Tibial artery (tissue), 4 donors: ENCODE measurements at places on chromosomes 3 and 15.

DNA sequence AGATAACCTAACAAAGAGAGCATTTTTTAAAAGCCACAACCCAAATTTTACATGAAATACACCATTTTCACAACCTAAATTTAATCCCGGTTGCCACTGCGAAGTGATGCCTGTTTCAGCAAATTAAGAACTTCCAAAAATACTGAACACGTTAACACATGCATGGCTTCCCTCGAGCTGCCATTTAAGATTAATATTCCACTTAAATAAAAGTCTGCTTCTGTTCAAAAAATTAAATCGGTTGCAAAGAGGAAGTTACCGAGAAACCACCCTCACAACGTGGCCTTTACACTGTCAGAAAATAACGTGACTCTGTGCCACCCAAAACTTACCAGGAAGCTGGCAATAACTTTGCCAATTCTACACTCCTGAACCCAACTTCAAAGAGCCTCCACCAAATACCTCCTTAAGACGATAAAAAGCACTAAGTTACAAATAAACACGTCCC lies 1.2 kb downstream of the TBL1XR1 start:
- no peaks in the 10 kb centered on the region for H3K27me3 ChIP-seq
- peak overlapping the region; percentile 99 for H3K27ac ChIP-seq
- H3K4me1 ChIP-seq: peaks cover 36% of the 10 kb centered on the region

DNA sequence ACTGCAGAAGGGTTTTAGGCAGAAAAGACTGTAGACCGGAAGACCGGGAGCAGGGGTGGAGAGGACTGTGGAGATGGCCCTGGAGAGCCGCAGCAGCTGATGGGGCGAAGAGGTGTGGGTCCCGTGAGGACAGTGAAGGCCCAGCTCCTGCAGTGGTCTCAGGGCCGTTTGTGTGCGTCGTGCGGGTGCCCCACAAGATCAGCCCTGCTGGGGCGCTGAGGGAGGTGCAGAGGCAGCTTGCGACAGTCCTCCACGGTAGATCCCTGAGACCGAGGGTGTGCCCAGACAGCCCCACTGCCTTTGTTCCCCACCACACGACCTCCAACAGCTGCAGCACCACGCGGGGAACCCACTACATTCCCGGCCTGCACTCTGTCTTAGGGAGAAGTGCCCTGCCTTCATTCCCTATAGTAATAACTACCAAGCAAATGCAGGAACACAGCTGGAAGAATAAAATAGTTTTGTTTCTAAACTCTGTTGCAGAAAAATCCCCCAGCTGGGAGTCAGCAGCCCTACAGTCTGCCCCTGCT lies 19.0 kb upstream of the CRABP1 start:
- peaks cover 26% of the 10 kb centered on the region for H3K27me3 ChIP-seq
- no peak overlapping the region for H3K27ac ChIP-seq
- no peak overlapping the region for H3K4me3 ChIP-seq
- DNase-seq: no peak
- H3K36me3 ChIP-seq: no peaks in the 10 kb centered on the region

GRCh38 chr15:69359722-69360121 lies 54.4 kb upstream of the KIF23 start:
- no peak for DNase-seq
- no peaks in the 10 kb centered on the region for H3K27me3 ChIP-seq
- H3K4me1 ChIP-seq: no peaks in the 10 kb centered on the region
- H3K36me3 ChIP-seq: no peaks in the 10 kb centered on the region
- H3K27ac ChIP-seq: no peak overlapping the region
- H3K4me3 ChIP-seq: no peak overlapping the region

- peak overlapping the region; percentile 98 for H3K4me3 ChIP-seq
- H3K27me3 ChIP-seq: no peaks in the 10 kb centered on the region
- peaks cover 11% of the 10 kb centered on the region for H3K36me3 ChIP-seq
- H3K27ac ChIP-seq: peak overlapping the region; percentile 90
- H3K4me1 ChIP-seq: peaks cover 24% of the 10 kb centered on the region
These were observed 1.1 kb downstream of the ADPGK start for GRCh38 chr15:72782274-72783003.

DNA sequence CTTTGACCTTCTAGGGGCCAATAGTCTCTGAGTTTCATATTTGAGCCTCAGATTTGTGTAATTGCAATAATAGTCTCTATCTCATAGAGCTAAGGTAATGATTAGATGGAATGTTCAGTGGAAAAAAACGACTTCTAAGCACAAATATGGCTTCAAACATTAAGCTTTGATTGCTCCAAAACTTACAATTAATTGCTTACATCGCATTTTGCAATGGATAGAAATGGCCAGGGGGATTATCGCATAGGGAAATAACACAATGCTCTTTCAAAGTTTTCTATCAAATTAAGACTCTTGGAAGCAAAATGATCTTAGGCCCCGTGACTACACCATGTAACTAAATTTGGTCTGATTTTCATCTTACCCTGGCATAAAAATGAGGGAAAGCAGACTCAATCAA lies 888.6 kb downstream of the AGBL1 start:
- no peak overlapping the region for H3K4me3 ChIP-seq
- H3K27ac ChIP-seq: no peak overlapping the region
- no peaks in the 10 kb centered on the region for H3K4me1 ChIP-seq

DNA sequence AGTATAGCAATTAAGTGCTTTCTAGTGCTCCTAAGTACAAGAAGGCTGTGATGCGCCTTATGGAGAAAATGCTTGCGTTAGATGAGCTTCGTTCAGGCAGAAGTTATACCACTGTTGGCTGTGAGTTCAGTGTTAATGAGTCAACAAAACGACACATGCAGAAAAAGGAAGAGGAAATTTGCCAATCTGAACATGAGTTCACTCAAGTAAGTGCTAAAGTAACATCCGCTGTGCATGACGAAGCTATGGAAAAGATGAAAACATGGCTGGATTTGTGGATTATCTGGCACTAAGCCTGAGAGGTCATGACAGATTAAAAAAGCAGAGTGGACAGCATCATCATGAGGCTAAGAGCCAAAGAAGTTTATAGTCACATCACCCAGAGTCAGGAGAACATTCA lies 36.9 kb downstream of the SH3BP5 start:
- peaks cover 39% of the 10 kb centered on the region for H3K4me1 ChIP-seq
- peak; percentile 63 for DNase-seq
- no peak overlapping the region for H3K4me3 ChIP-seq
- H3K27me3 ChIP-seq: no peaks in the 10 kb centered on the region
- H3K27ac ChIP-seq: peak overlapping the region; percentile 82

GRCh38 chr3:4709341-4709740 lies 216.2 kb downstream of the ITPR1 start:
- no peak overlapping the region for H3K27ac ChIP-seq
- peaks cover 82% of the 10 kb centered on the region for H3K36me3 ChIP-seq
- H3K4me1 ChIP-seq: no peaks in the 10 kb centered on the region
- no peaks in the 10 kb centered on the region for H3K27me3 ChIP-seq

GRCh38 chr3:118729546-118729945 lies 305.1 kb downstream of the IGSF11 start:
- H3K27ac ChIP-seq: no peak overlapping the region
- DNase-seq: no peak
- H3K4me1 ChIP-seq: no peaks in the 10 kb centered on the region
- no peaks in the 10 kb centered on the region for H3K36me3 ChIP-seq
- no peaks in the 10 kb centered on the region for H3K27me3 ChIP-seq

GRCh38 chr3:148697306-148698189 lies at the start of gene AGTR1:
Gene AGTR1 (plus strand): TSS chr3:148697903. CDS start chr3:148741036, 43,133 bp downstream.
- H3K27me3 ChIP-seq: no peaks in the 10 kb centered on the region
- H3K27ac ChIP-seq: peak within 1 kb of the TSS; percentile 67
- peaks cover 4% of the 10 kb centered on the region for H3K4me1 ChIP-seq
- no peaks in the 10 kb centered on the region for H3K36me3 ChIP-seq
- H3K4me3 ChIP-seq: peak within 1 kb of the TSS; percentile 81

DNA sequence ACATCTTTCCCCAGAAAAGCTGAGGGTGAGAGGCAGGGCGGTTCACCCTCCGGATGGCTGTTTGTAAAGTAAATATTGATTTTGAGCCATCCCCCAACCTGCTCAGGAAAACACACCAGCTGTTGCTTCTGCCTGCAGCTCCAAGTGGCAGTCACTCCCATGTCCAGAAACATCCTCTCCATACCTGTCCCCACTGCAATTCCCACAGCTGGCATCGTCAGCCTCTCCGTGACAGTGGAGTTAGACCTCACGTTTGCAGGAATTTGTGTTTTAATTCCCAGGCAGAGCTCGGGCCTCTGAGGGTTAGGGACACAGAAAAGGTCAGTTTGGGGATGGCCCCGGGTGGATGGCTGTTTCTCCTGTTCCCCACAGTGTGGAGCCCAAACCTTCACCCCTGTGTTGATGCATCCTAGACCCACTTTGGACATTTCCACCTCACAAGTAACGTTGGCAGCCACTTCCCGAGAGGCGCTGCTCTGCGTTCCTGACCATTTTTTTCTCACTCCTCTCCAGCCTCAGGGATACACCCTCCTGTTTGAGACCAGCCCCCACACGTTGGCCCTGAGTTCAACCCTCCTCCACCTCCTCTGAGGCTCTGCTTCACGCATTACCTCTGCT lies 11.8 kb upstream of the FAM174B start:
- H3K4me3 ChIP-seq: no peak overlapping the region
- no peak for DNase-seq
- peak overlapping the region; percentile 52 for H3K27ac ChIP-seq
- H3K4me1 ChIP-seq: peaks cover 26% of the 10 kb centered on the region

GRCh38 chr3:138509586-138509985 lies 75.2 kb downstream of the ESYT3 start:
- H3K4me3 ChIP-seq: no peak overlapping the region
- H3K4me1 ChIP-seq: no peaks in the 10 kb centered on the region
- H3K27ac ChIP-seq: no peak overlapping the region
- H3K36me3 ChIP-seq: peaks cover 9% of the 10 kb centered on the region
- H3K27me3 ChIP-seq: no peaks in the 10 kb centered on the region
- DNase-seq: no peak

DNA sequence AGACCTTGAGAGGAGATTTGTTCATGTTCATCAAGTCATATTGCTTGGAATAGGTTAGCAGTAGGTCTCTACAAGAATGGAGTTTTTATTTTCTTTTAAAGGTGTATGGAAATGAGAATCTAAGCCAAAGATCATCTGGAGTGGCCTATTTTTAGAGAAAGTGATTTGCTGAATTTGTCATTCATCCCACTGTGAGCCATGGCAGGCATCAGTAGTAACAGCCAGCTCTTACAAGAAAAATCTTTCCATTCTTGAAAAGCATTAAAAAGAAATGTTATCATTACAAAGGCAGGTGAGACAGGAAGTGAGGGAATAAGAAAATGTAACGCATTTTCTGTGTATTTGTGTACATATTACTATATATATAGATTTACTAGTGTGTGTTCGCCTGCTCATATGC lies 29.6 kb downstream of the STAC start:
- no peak overlapping the region for H3K4me3 ChIP-seq
- no peaks in the 10 kb centered on the region for H3K4me1 ChIP-seq
- no peak overlapping the region for H3K27ac ChIP-seq
- H3K27me3 ChIP-seq: no peaks in the 10 kb centered on the region
- H3K36me3 ChIP-seq: no peaks in the 10 kb centered on the region

DNA sequence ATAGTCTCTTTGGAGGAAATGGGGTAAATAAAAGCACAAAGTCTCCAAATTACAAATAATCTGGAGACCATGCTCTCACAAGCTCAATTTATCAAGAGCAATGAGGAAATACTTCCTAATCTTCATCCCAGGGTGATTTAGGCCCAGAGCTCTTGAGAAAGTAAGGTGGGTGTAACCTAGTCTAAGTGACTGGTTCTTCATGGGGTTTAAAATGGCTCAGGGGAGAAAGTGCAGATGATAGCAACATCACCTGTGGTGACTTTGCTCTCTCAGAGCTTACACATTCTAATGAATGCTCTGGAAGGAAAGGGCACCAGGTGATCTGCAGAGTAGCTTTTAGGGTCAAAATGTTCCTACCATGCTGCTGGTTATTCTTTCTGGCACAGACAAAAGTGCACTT lies 118.4 kb upstream of the TP63 start:
- H3K27me3 ChIP-seq: no peaks in the 10 kb centered on the region
- H3K4me1 ChIP-seq: no peaks in the 10 kb centered on the region
- no peak overlapping the region for H3K4me3 ChIP-seq
- DNase-seq: no peak

- no peaks in the 10 kb centered on the region for H3K36me3 ChIP-seq
- no peaks in the 10 kb centered on the region for H3K4me1 ChIP-seq
- H3K4me3 ChIP-seq: no peak overlapping the region
- DNase-seq: no peak
- no peaks in the 10 kb centered on the region for H3K27me3 ChIP-seq
- H3K27ac ChIP-seq: no peak overlapping the region
These were observed 165.3 kb upstream of the CTNNB1 start for GRCh38 chr3:41033956-41034519.

- H3K4me1 ChIP-seq: no peaks in the 10 kb centered on the region
- no peaks in the 10 kb centered on the region for H3K27me3 ChIP-seq
- H3K4me3 ChIP-seq: no peak overlapping the region
- H3K27ac ChIP-seq: no peak overlapping the region
- no peak for DNase-seq
- H3K36me3 ChIP-seq: no peaks in the 10 kb centered on the region
These were observed 683.2 kb downstream of the AGBL1 start for GRCh38 chr15:86762874-86763273.

DNA sequence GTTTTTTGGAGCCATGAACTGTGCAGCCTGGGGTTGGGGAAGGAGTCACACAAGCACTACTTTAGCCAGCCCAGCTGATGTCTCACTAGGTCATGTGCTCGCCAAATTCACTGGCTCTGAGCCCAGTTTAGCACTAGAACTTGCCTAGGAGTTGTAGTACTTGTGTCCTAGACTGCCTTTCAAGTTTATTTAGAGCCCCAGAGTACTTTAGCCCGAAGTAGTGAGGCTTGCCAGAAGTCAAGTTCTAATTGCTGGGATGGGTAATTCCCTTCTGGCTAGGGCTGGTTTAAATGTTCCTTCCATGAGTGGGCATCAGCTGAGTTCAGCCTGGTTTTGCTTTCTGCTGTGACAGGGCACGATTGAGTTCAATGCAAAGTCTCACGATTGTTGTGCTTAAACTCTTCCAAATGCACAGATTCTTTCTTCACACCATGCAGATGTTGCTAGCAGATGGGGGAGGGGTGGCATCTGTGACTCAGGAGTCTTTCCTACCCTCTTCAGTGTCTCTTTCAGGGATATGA lies 228.2 kb upstream of the ZPLD1 start:
- peaks cover 22% of the 10 kb centered on the region for H3K4me1 ChIP-seq
- H3K27me3 ChIP-seq: no peaks in the 10 kb centered on the region
- peak overlapping the region; percentile 15 for H3K4me3 ChIP-seq
- peak; percentile 94 for DNase-seq
- H3K27ac ChIP-seq: peak overlapping the region; percentile 78
- H3K36me3 ChIP-seq: no peaks in the 10 kb centered on the region

GRCh38 chr15:66128116-66128680 lies 125.4 kb downstream of the MEGF11 start:
- no peaks in the 10 kb centered on the region for H3K4me1 ChIP-seq
- no peak for DNase-seq
- H3K4me3 ChIP-seq: no peak overlapping the region
- H3K27me3 ChIP-seq: peaks cover 66% of the 10 kb centered on the region
- no peaks in the 10 kb centered on the region for H3K36me3 ChIP-seq
- H3K27ac ChIP-seq: no peak overlapping the region

DNA sequence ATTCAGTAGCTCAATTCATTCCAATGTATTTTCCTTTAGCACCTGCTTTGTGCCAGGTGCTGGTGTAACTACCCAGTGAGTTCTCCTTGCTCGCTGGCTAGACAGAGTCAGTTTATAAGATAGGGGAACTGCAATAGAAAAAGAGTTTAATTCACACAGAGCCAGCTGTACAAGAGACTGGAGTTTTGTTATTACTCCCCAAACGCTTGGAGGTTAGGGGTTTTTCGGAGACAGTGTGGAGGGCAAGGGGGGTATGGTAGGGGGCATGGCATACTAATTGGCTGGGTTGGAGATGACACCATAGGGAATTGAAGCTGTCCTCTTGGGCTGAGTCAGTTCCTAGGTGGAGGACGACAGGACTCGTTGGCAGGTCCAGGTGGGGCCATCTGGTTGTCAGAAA lies 5.4 kb upstream of the CFAP91 start:
- H3K4me3 ChIP-seq: no peak overlapping the region
- no peak overlapping the region for H3K27ac ChIP-seq
- no peak for DNase-seq
- H3K4me1 ChIP-seq: no peaks in the 10 kb centered on the region
- H3K36me3 ChIP-seq: no peaks in the 10 kb centered on the region
